ENCODE measurements at places on chromosomes 11 and 22. TPM values are rescaled to one million over a fixed set of nuclear protein-coding genes. Genes with fewer than 3 reads are reported as not detected.

MED19 gene
- total RNA-seq, result 18.0 TPM

SERPIND1 gene
- total RNA-seq, result not detected

OR6X1 gene
- not detected for total RNA-seq

SELENOM gene
- total RNA-seq, result 7.4 TPM

CBX6 gene
- total RNA-seq, result 162 TPM

FAM111B gene
- total RNA-seq, result 38.8 TPM
